H9 (cell line): ENCODE measurements at places on chromosomes 7 and 10. TPM values are rescaled to one million over a fixed set of nuclear protein-coding genes. Genes with fewer than 3 reads are reported as not detected.

Gene CTNNA3
- 2.3 and 3.3 TPM in 2 replicates for total RNA-seq

Gene HYAL4
- not detected in 2 replicates for total RNA-seq

Gene LRRD1
- not detected in 2 replicates for total RNA-seq

DNA sequence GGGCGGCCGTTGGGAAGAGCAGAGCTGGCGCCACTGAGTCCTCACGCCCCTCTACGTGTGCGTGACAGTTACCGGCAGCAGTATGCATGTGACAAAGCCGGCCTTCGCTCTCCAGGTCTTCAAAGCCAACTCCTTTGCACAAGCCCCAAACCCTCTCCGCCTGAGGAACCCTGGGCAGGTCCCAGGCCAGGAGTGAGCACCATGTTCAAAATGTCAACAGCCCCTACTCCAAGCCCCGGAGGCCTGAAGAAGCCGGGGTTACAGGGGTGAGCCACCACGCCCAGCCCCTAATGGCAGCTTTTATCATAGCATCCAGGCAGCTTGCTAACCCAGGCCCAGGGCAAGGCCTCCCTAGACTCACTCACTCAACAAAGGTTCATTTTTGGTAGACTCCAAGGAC lies 70.8 kb downstream of the OAT start:
- H3K27ac ChIP-seq: no peak overlapping the region
- H3K4me1 ChIP-seq: no peaks in the 10 kb centered on the region
- H3K36me3 ChIP-seq: no peaks in the 10 kb centered on the region

- no peaks in the 10 kb centered on the region for H3K27me3 ChIP-seq
- no peak overlapping the region; the same call in 2 of the 3 replicates for H3K4me3 ChIP-seq
- no peaks in the 10 kb centered on the region; the same call in 1 of the 2 replicates for H3K4me1 ChIP-seq
Measured at GRCh38 chr7:2495418-2496299, 19.5 kb upstream of the GRIFIN start.

DNA sequence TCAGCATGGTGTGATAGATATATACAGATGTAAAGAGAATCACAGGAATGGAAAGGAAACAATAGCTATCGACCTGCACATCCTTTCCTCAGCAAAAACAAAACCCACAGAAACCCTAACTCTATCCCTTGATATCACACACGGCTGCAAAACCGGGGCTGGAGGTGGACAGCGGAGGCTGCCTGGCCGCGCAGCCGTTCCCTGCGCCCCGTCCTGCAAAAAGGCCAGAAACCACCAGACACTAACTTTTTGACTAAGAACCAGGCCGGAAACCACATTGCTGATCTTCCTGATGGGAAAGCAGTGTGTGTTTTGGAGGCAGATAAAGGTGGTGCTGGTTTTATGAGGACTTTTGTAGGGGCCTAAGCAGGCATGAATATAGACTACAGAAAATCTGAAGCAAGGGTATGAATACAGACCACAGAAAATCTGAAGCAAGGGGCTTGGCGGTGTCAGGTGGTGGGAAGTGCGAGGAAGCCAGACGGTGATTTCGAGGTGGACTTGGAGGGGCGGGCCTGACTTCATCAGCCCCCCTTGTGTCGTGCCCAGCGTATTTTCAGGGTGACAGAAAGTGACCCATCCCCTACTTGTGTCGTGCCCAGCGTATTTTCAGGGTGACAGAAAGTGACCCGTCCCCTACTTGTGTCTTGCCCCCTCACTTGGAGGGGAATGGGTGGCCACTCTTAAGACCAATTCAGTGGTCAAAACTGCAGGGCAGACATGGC lies 123.3 kb downstream of the WDR37 start:
- H3K36me3 ChIP-seq: no peaks in the 10 kb centered on the region
- no peaks in the 10 kb centered on the region for H3K27me3 ChIP-seq

DNA sequence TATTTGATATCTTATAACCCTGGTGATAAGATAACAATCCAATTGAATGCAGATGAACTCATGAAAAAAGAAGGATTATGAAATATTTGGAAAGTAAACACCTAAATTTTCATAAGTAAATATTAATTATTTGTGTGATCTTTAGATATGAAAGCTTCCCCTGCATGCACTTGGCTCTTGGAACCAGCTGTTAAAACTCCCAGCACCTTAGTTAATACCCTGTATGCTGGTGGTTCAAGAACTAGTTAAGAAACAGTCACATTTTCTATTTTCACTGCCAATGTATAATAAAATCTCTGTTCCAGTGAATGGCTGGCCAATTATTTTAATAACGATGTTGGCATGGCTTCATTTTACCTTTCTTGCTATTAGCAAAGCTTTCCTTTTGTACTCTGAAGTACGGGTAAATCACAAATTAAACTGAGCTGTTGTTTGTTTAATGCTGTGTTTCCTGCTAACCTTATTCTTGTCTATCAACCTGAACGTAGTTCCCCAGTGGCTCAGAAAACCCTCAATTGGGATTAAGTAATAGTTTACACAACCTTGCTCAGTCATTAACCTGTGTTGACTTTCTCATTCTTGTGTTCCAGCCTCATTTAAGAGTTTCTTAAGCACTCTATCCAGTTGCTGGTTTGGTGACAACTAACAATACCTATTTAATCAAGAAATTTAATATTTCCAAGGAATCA lies 38.9 kb downstream of the MET start:
- no peak overlapping the region for H3K4me3 ChIP-seq
- H3K36me3 ChIP-seq: no peaks in the 10 kb centered on the region
- peaks cover 2% of the 10 kb centered on the region; the same call in 1 of the 2 replicates for H3K4me1 ChIP-seq
- H3K27me3 ChIP-seq: no peaks in the 10 kb centered on the region
- no peak for DNase-seq
- no peak overlapping the region for H3K27ac ChIP-seq

DNA sequence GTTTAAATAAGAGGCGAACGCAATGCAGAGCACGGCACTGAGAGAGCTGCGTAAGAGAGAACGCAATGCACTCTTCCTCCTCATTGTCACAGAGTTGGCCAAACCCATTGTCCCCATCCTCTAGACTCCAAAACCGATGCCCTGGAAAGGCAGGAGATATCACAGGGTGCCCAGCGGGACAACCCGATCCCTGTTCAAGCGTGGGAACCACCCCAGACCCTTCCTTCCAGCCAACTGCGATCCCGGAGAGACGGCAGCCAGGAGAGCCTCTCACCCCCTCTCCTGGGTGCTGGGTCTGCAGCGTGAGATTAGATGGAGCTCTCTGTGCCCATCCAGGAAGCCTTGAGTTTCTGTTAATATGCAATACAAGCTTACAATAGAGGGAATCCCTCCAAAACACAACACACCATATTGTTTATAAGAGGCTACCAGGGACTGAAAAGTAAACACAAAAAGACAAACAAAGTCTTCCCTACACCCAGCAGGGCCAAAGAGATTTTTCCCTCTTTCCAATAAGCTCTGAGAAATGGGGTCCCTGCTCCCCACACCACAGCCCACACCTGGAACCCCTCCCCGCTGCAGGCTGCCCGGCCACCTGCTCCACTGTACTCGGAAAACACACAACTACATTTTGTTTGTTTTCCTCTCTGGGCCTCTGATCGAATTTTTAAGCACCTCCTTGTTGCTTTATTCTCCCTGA lies 187.6 kb downstream of the ADARB2 start:
- 0 out of 2 replicates have a peak, but pooled peaks cover 4% of the 10 kb centered on the region for H3K36me3 ChIP-seq
- no peak overlapping the region for H3K4me3 ChIP-seq
- H3K27ac ChIP-seq: no peak overlapping the region
- no peak for DNase-seq

DNA sequence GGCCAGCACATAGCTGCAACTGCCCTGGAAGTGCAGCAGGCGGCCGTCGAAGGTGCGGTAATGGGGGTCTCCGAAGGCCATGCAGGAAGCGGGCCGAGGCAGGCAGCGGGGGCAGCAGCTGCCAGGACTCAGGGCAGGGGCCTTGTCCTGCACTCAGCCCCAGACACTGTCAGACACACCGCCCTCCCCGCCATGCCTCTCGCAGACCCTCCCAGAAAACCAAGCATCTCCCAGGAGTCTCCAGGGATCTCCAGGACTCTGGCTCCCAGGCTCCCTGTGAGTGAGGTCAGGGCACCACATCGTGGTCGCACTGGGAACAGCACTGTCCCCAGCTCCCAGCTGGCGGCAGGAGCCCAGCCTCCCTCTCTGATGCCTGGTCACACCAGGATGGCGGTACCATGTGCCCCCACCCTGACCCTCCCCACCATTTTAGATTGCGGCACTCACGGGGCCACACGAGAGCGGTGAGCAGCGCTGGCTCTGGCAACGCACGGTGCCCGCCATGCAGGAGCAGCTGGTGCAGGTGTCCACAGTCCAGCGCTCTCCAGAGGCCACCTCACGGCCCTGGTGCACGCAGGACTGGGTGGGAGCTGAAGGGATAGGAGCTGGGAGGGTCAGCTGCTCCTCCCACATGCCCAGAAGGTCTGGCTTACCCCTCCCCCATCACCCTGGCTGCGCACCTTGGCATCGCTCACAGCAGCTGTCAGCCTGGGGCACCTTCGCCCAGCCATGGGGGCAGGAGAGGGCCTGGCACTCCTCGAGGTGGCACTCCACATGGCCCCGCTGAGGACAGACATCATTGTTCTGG lies 17.5 kb downstream of the ATP6V1F start:
- no peaks in the 10 kb centered on the region for H3K27me3 ChIP-seq
- H3K4me3 ChIP-seq: no peak overlapping the region
- H3K4me1 ChIP-seq: no peaks in the 10 kb centered on the region

- peaks cover 2% of the 10 kb centered on the region; the same call in 1 of the 2 replicates for H3K4me1 ChIP-seq
- no peak overlapping the region for H3K27ac ChIP-seq
- H3K27me3 ChIP-seq: no peaks in the 10 kb centered on the region
- no peaks in the 10 kb centered on the region for H3K36me3 ChIP-seq
- DNase-seq: peak; percentile 52
- H3K4me3 ChIP-seq: no peak overlapping the region
Measured at GRCh38 chr7:28032738-28033380, 147.7 kb downstream of the JAZF1 start.

DNA sequence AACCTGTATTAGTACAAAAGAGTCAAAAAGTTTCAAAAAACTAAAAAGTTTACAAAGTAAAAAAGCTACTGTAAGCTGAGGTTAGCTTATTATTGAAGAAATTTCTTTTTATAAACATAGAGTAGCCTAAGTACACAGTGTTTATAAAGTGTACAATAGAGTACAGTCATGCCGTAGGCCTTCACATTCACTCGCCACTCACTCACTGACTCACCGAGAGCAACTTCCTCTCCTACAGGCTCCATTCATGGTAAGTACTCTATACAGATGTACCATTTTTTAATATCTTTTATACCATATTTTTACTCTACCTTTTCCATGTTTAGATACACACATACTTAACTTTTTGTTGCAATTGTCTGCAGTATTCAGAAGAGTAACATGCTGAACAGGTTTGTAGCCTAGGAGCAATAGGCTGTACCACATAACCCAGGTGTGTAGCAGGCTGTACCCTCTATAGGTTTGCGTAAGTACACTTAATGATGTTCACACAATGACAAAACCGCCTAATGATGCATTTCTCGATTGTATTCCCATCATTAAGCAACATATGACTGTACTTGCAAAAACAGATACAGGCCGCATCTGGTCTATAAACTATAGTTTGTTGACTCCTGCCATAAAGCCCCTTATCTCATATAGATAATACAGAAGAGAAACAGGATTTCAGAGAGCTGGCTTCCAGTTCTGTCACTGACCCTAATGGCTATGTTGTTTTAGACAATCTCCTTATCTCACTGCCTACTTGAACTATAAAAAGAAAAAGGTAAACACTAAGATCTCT lies 438.8 kb downstream of the HTR7 start:
- no peak overlapping the region for H3K27ac ChIP-seq
- H3K4me3 ChIP-seq: no peak overlapping the region
- peaks cover 6% of the 10 kb centered on the region; the same call in 1 of the 2 replicates for H3K36me3 ChIP-seq
- DNase-seq: no peak
- H3K4me1 ChIP-seq: no peaks in the 10 kb centered on the region

- no peak overlapping the region for H3K27ac ChIP-seq
- H3K27me3 ChIP-seq: no peaks in the 10 kb centered on the region
- H3K36me3 ChIP-seq: 0 out of 2 replicates have a peak, but pooled peaks cover 4% of the 10 kb centered on the region
- no peak overlapping the region for H3K4me3 ChIP-seq
- no peaks in the 10 kb centered on the region for H3K4me1 ChIP-seq
Measured at GRCh38 chr10:35739998-35740397, 97.9 kb upstream of the FZD8 start.

DNA sequence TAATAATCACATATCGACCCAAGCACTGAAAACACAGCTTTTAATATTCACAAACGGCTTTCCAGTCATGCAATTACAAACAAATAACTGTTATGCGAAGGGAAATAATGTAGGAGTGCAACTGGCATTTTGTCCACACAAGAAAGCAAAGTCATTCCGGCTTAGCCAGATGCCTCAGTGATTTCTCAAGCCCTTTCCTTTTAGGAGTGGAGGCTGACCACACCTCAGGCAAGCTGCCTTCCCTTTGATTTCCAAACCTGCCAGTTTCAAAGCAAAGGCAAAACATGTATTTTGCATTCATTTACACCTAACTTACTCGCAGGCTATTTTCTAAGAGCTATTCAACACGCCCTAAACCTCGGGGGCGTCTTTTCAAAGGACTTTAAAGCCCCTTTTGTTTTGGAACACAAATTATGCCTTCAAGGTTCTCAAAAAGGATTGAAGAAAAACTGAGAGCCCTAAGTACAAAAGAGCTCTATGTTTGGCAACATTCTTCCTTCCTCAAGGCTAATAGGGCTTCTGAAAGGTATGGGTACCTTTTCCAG lies 109.6 kb downstream of the CPXM2 start:
- no peak for DNase-seq
- H3K4me1 ChIP-seq: peaks cover 14% of the 10 kb centered on the region; the same call in 1 of the 2 replicates
- H3K27me3 ChIP-seq: no peaks in the 10 kb centered on the region
- no peak overlapping the region; the same call in 1 of the 2 replicates for H3K4me3 ChIP-seq
- H3K27ac ChIP-seq: no peak overlapping the region
- H3K36me3 ChIP-seq: no peaks in the 10 kb centered on the region

DNA sequence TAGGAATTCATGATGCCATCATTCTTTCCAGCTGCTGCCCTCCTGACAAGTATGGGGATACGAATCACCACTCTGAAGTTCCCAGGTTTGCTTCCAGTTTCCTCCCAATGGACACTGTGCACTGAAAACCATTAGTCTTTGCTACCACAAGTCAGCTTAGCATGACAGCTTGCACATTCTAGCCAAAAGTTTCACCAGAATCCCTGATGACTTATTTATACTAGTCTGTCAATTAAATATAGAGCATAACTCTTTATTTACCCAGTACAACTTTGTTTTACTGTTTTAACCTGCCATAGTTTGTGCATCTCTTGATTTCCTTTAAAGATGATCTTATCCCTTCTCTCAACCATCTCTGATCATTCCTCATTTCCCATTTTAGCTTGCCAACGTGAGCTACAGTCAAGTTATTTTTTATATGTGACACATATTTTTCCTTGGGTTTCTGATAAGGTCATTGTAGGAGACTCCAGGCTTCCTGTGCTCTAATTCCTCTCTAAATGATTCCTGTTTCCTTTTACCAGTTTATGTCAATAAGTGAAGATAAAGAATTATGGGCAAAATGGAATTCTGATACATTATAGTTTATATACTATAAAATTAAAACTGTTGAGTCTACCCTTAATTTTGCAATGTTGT lies 167.5 kb upstream of the MEOX2 start:
- H3K27ac ChIP-seq: no peak overlapping the region
- DNase-seq: no peak
- H3K4me3 ChIP-seq: no peak overlapping the region
- H3K27me3 ChIP-seq: no peaks in the 10 kb centered on the region; the same call in 1 of the 2 replicates
- no peaks in the 10 kb centered on the region for H3K36me3 ChIP-seq
